ENCODE measurements at places on chromosomes 7 and 10.

- no peak for DNase-seq
Observed at GRCh38 chr10:133173860-133174640, 14.0 kb downstream of the KNDC1 start.

DNA sequence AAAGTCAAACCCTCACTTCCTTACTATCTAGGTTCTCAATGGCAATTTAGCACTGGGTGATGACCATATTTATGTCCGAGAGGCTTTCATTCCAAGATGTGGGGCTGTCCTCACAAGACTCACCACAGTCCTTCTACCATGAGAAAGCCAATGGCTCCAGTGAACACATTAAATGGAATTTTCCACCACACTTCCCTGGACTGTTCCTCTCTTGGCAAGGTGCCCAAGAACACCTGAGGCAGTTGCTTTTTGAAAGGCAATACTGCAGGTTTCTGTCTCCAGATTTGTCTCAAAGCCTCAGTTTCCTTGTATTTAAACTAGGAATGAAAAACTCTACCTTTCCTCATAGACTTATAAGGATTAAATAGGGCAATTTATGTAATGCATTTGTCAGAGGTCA lies 24.2 kb downstream of the AFAP1L2 start:
- no peak for DNase-seq

DNA sequence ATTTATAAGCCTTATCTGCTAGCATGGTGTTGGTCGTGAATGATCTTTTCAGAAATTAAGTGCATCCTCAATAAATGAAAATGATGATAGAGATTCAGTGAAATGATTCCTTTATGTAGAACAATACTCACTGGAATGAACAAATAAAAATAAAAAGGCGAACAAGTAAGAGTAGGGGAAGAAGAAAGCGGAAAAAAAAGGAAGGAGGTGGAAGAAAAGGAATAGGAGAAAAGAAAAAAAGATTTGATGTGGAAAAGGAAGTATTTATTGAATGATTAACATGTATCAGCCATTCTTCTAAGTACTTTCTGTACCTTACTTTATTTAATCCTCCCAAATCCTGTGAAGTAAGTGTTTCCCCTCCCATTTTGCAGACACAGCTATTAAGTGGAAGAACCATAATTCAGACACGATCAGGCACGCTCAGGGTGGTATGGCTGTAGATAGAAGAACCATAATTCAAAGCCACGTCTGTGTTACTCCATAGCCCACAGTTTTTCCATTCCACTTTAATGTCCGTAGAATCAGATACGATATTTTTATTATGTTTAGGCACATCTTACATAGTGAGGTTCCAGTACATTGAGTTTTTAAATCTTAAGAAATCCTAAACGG lies 156.2 kb upstream of the LAMB4 start:
- DNase-seq: no peak

DNA sequence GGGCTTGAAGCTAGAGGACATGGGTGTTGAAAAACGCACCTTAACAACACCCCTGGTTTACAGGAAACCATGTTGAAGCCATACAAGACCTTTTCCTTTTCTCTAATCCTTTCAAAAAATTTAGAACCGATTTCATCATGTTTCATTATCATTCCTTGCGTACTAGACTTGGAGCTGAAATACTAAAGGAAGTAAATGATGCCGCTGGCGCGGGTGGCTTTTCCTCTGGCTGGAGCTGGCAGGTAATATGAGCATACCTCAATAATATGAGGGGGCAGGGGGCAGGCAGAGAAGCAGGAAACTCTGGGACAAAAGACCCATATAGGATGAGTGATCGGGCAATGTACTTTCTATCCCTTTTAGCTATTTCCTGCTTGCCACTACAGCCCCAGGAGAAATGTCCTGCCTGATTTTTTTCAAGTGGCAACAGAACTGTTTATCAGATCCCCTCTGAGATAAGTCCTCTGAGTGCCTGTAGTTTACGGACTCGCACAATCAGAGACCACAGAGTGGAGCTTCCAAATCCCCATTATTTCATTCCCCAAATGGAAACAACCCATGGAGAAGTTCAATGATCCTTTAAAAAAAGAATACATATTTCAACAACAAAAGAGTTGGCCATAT lies 450.1 kb downstream of the KCNMA1 start:
- DNase-seq: no peak

GRCh38 chr10:129400426-129400825 lies 66.6 kb upstream of the MGMT start:
- no peak for DNase-seq

GRCh38 chr7:81138870-81139269 lies 220.0 kb upstream of the SEMA3C start:
- no peak for DNase-seq

DNA sequence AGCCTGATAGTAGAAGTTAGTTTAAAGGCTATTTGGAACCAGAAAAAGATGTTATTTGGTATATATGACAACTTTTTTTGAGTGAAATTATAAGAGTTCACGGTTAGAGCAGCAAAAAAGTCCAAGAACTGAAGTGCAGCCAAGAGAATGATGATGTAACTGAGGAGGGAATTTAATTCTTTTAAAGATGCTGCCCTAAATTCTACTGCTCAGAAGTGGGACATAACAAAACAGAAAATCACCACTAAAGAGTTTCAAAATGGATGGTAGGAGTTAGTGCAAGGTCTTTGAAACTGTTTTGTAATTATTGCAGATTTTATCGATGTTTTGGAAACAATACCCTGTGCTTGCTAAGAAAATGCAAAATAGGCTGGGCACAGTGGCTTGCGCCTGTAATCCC lies 6.5 kb downstream of the SAMD8 start:
- no peak for DNase-seq

GRCh38 chr7:64997927-64998391 lies 7.1 kb upstream of the ZNF117 start:
- no peak for DNase-seq
